ENCODE measurements at places on chromosomes 5 and 9.
A peak's percentile ranks its signal among the peaks of the same experiment; 100 is the strongest.

DNA sequence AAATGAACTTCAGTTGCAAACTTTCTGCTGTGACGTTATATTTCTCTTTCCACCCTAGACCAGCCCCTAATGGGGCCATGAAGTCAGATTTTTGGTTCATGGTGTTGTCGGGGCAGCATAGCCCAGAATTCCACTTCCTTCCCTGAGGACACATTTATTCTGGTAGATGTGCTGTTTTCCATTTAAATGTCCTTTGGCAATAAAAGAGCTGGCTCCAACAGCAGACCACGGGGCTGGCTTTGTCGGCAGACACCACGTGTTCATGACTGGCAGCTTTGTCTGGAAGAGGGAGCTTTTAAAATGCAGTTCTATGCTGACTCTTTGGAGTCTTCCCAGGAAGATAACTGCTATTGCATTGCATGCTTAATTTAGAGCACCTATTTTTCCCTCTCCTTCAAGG lies 17.6 kb upstream of the LCP2 start:
- DNase-seq = no peak

- DNase-seq = no peak
Measured at GRCh38 chr5:136190091-136190720, 2.8 kb downstream of the SMIM32 start.

DNA sequence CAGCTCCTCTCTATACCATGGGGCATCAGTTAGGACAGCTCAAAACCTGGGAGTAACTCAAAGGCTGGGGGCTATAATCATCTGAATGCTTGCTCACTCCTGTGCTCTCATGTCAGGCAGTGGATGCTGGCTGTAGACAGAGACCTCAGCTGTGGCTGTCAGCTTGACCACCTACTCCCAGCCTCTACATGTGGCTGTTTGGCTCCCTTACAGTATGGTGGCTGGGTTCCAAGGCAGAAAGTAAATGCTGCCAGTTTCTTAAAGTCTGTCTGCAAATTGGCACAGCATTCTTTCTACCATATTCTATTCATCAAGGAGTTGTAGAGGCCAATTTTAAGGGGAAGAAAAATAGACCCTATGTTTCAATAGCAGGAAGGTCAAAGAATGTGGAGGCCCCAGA lies 66.9 kb downstream of the TMC1 start:
- no peak for DNase-seq

DNA sequence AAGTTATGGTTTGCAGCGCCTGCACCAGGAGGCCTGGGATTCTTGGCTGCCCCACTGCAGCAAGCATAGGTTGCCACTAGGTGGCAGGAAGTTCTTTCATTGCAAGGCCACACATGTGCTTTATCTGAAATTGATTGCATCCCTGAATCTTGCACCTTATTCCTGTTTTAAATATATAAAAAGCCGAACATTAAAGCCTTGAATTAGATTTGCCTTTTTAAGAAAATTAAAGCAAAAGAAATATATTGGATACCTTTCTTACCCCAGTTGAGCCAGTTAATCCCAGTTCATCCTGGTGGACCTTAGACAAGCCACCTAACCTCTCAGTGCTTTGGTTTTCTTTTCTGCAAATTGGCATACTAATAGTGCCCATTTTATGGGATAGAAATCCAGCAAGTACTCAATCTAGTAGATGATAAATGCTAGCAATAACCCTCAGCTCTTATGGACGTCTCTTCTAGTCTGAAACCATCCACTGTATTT lies 6.3 kb upstream of the TRMT10B start:
- peak; percentile 37 for DNase-seq

DNA sequence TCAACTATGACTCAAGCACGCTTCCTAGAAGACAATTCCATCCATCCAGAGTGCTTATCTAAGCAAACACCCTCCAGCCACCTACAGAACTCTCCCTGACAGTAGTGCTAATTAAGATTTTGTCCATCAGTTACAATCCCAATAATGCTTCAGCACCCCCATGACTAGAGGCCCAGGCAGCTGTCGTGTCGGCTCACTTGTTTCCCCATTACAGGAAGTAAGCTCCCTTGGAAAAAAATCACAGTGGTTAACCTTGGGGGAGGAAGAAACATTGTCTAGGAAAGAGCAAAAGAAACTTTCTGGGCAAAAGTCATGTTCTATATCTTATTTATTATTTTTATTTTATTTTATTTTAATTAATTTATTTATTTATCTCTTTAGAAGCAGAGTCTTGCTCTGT lies 108.8 kb upstream of the LPAR1 start:
- no peak for DNase-seq

DNA sequence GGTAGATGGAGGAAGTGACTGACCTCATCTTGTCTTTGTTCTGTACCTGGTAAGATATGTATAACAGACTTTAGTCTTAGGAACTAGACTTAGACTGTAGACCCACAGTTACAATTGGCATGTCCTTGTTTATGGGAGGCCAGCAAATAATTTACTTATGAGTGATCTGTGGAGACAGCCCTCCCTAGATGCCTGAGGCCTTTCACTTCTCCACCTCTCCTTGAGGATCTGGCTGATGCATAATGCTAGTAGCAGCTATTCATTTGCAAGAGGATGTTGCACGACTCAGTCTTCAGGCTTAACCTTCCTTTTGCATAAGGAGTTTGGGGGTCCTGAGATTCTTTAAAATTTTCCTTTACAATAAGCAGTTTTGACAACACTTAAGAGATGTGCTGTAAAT lies 100.7 kb downstream of the YTHDC2 start:
- DNase-seq = no peak

- no peak for DNase-seq
Measured at GRCh38 chr5:171813813-171814490, 28.3 kb downstream of the SMIM23 start.

- DNase-seq = no peak
Measured at GRCh38 chr9:13758936-13759335, 479.4 kb upstream of the MPDZ start.

DNA sequence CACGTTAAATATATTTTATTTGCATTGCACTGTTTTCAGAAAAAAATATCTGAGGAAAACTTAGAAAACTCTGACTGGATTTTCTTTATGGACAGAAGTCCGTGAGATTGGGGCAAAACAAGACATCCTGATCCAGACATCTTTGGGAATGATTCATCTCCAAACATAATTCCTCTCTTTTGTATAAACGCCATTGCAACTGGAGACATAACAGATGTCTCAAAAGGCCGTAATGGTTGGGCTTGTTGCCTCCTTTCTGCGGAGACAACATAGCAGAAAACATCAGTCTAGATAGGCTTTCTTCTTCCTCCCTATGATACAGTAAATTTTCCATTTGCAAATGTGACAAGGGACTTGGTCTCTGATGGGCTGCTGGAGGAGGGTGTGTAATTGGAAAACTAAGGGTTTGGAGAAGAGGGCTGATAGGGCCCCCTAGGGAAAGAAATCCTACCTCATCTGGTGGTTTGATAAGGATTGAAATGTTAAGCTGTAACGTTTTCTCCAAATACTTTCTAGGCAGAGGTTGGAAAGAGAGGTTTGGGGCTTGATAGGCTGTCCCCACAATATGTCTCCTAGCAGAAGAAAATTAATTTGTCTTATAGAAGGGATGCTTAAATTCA lies 631.5 kb upstream of the ST8SIA4 start:
- no peak for DNase-seq

DNA sequence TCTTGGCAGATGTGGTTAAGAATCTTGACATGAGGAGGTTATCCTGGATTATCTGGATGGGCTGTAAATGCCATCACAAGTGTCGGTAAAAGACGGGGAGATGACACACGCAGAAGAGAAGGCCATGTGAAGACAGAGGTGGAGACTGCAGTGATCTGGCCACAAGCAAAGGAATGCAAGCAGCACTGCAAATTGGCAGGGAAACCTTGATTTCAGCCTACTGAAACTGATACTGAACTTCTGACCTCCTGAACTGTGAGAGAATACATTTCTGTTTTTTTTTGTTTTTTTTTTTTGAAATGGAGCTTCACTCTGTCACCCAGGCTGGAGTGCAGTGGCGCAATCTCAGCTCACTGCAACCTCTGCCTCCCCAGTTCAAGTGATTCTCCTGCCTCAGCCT lies 92.4 kb upstream of the NFIL3 start:
- no peak for DNase-seq

DNA sequence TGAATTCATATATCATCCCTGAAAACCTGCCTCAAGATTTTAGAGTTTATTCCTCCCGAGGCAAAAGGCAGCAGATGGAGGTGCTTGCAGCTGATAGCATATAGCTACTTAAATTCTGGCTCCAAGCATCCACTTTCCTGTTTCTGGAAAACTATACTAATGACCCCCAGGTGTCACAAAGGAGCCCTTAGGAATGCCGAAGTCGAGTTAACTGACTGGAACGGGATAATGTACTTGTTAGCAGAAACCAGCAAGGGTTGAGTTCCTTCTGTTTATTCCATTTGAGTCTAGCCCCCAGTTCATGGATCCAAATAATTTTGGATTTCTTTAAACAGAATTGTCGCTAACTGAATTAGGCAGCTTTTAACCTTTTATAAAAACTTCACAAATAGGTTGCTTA lies 44.5 kb downstream of the PTTG1 start:
- no peak for DNase-seq

GRCh38 chr5:173612948-173613347 lies 3.5 kb downstream of the BOD1 start:
- DNase-seq = no peak

DNA sequence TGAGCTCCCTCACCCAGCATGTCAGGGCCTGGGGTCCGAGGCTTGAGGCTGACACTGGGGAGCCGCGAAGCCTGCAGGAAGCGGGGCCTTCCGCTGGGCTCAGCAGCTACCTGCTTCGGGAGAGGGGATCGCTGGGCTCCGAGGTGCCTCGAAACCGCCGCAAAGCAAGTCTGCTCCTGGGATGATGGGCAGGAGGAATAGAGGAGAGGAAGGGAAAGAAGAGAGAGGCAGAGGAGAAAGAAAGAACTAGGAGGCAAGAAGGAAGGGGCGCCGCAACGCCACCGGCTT lies 1.5 kb upstream of the PRDM12 start:
- no peak for DNase-seq

DNA sequence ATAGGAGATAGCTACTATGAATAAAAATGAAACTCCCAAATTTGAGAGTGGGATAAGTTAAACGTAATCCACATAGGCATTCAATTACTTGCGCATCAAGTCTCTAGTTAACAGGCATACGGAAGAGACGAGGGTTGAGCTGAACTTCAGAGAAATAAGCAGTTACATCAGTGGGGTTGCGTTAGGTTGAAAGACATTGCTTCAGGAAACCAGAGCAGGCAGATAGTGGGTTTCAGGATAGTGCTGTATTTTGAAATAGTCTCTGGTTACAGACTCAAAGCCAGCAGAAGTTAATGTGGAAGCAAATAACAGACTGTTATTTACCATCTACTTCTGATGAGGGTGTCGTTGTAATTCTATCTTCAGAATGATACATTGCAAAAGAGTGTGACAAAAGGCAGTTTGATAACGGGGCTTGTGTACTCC lies 533.4 kb downstream of the PDE4D start:
- no peak for DNase-seq
